ENCODE measurements at places on chromosomes 3 and 15. TPM values are rescaled to one million over a fixed set of nuclear protein-coding genes. Genes with fewer than 3 reads are reported as not detected.

The ATP2B2 gene
- not detected for total RNA-seq

The PRICKLE2 gene
- total RNA-seq = 17.1 TPM

The CACNA1D gene
- 0.47 TPM for total RNA-seq

The OR5K2 gene
- total RNA-seq = not detected

The FAM81A gene
- not detected for total RNA-seq
